Esophagus mucosa (tissue), 1 donor: ENCODE measurements at places on chromosomes 7 and 10. TPM values are rescaled to one million over a fixed set of nuclear protein-coding genes. Genes with fewer than 3 reads are reported as not detected.

CUL1 gene
- total RNA-seq, result 29.0 TPM

WDR91 gene
- total RNA-seq, result 28.8 TPM

WAC gene
- 62.8 TPM for total RNA-seq

NFE2L3 gene
- 1.8 TPM for total RNA-seq

ELFN1 gene
- 0.68 TPM for total RNA-seq

ASZ1 gene
- not detected for total RNA-seq

AKR1C1 gene
- 54.2 TPM for total RNA-seq

NCAPG2 gene
- total RNA-seq, result 24.1 TPM

ADAM22 gene
- total RNA-seq, result 0.24 TPM

AOAH gene
- total RNA-seq, result 1.7 TPM

C10orf62 gene
- 0.16 TPM for total RNA-seq

GPR15LG gene
- 404 TPM for total RNA-seq

CALML3 gene
- total RNA-seq, result 501 TPM

PCLO gene
- 4.4 TPM for total RNA-seq

ENKUR gene
- not detected for total RNA-seq
